Renal cortical epithelial cell (primary cell): ENCODE measurements at places on chromosomes 1 and 21.

- DNase-seq: no peak
Measured at GRCh38 chr1:94250341-94250740, 13.0 kb upstream of the ARHGAP29 start.

DNA sequence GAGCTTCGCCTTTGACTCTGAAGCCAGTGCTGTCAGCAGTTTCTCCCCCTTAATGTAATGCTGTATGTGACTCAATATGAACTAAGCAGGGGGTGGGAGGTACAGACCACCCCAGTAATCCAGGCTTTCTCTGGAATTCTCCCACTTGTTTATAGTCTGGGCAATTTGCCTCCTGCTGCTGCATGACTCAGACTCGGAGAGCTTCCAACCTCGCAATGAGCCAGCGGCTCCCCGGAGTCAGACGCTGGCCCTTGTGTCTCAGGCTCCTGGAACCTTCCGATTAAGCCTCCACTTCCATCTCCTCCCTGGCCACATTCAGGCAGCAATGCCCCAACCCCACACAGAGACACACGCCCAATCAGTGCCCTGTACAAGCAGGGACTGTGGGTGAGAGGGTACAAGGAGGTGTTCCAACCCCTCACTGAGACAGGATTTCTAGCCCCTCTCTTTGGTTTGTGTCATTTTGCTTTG, 471.7 kb upstream of the VAMP3 start:
- peak; percentile 96 for DNase-seq

DNA sequence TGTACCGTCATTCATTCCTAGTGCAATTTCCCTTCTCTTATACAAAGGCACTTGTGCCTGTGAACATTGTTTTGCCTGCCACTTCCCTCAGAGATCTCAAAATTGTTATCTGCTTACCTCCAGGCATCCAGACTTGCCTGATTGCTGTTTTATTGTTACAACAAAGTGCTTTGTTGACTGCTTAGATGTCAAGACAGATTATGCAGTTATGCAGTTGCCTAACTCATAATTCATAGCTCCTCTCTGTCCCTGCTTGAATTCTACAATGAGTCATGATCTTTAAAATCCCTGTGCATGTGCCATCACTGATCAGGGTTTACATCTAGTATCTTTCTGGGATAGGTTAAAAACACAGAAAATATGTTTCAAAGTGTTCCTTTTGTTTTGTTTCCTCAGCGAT, 24.5 kb downstream of the CXADR start:
- no peak for DNase-seq

GRCh38 chr1:214362188-214362882, 81.4 kb downstream of the SMYD2 start:
- DNase-seq: no peak

GRCh38 chr1:239899747-239900146, 191.9 kb upstream of the FMN2 start:
- DNase-seq: peak; percentile 21

DNA sequence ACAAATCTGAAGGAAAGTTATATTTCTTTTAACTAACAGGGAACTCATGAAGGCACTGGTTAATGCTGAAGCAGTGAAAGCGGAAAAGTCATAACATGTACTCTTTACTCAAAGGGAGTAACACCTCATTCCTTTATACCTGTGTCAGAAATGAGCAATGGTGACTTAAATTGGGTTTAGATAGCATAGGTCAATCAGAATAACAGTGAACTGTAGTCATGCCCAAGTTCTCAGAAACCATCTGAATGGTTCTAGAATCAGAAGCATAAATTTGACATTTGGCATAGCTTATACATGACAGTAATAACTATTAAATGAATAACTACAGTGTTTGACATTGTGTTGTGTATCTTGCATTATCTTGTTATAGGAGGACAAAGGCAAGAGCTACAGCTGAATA, 382.0 kb downstream of the NUF2 start:
- no peak for DNase-seq

- DNase-seq: no peak
Measured at GRCh38 chr1:213994888-213995287, 7.1 kb downstream of the PROX1 start.

- DNase-seq: no peak
Measured at GRCh38 chr1:241118049-241118448, 239.0 kb downstream of the RGS7 start.

- peak; percentile 58 for DNase-seq
Measured at GRCh38 chr1:203519053-203519840, 25.3 kb downstream of the OPTC start.

DNA sequence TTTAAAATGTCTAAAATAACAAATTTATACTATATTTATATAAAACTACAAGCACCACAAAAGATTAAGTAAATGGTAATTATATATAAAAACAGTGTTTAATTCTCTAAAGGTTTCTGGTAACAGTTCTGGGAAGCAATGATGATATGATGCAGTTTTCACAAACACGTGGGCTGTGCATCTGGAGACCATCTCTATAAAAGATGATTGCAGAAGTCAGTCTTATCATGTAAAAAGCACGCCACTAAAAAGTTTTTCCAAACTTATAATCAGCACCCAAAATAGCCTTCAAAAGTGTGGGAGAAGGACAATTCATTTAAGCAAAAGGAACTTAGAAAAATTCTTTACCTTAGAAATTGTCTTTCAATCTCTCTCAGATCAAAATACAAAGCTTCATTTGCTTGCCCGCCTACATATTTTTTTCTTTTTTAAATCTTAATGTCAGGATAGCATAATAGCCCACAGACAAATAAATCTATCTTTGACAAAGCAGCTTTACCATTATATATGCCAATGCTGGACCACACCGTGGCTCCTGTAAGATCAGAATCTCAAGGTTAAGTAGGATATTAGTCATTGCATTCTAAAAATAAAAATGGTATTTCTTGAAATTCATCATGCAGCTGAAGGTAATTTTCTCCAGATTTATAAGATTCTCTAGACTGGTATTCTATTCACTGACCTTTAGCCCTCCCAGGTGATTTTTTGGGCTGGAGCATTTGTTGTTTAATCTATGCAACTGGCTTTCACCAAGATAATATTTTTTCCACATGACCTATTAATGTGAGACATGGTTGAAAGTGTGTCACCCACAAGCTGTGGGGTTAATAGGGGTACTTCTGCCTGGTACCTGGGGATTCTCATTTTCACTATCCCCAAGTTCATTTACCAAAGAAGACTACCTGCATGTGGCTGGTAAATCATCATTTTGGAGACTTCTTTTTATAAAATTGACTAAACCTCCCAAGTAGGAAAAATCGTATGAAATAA, 189.6 kb upstream of the ST6GALNAC5 start:
- no peak for DNase-seq

DNA sequence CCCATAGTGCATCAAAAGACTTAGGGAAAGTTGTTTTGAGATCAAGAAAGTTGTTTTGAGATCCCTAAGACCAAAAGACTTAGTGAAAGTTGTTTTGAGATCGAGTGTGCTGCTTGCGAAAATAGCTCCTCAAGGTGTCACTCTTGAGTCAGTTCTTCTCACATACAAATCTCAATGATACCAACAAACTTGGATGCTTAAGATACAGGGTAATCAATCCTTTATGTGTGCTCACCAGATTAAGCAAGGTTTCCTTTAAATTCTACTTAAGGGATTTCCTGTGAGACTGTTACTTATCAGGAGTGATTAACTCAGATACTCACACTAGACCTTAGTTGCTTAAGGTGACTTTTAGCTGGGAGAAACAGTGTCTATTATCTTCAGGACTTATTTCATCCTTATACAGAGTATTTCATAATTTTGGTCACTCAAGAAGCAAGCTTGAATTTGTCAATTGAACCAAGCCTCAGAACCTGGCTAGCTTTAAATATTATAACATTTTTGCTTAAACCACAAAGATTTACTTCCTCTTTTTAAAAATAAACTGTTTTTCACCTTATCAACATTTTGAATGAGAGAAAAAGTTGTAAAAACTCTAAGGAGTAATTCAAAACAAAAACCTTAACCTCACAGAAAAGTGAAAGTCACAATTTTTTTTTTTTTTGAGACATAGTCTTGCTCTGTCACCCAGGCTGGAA, 8.0 kb upstream of the RLF start:
- DNase-seq: peak; percentile 72

DNA sequence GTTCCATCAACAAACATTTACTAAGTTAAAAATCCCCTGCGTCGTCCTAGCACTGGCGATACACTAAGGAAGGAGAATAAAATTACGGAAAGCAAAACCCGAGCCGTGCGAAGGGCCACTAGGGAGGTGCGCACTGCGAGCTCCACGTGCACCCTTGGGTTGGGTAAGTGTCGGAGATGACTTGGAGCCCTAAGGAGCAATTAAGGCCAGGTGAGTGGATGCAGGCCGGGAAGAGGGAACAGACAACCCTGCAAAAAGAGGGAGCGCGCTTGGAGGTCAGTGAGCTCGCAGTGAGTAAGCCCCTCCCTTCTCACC, 704 bp downstream of the WDR4 start:
- DNase-seq: no peak

DNA sequence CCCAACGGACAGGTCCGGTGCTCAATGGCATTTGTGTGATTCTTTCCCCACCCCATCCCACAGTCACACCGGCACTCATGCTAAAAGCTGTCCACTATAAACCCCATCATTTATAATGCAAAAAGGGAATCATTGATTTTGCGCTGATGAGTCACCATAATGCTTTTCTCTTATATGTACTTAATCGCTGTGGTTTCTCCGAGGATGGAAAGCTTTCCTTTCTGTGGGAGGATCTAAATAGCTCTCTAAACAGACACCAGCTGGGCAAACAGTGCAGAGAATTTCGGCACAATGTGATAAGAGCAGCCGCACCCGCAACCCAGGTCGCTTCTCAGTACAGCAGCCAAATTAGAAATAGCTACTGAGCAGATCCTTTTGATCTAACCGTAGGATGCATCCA, 85.6 kb downstream of the SETD4 start:
- DNase-seq: no peak

DNA sequence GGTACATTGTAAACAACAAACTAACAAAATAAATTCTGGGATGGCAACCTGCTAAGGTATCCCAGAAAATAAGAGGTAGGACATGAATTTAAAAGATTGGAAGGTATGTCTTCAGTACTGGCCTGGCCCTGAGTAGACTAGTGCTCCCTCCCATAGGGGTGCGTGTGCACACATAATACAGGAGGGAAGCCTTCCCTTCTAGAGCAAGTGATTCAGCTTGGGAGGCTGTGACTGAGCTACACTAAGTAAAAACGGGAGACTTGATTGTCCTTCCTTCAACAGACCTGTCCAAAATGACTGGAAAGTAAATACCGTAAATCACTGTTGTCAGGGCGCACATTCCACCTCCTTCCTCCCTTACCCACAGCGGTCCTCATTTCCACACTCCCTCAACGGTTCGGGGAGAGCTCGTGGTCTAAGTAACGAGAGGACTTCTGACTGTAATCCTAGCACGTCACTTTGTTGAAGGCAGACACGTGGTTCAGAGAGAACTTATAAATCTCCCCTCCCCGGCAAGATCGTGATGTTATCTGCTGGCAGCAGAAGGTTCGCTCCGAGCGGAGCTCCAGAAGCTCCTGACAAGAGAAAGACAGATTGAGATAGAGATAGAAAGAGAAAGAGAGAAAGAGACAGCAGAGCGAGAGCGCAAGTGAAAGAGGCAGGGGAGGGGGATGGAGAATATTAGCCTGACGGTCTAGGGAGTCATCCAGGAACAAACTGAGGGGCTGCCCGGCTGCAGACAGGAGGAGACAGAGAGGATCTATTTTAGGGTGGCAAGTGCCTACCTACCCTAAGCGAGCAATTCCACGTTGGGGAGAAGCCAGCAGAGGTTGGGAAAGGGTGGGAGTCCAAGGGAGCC, at the start of gene TGFB2:
Gene TGFB2 (plus strand): TSS at position 523 of the 859 bp plus-strand sequence. CDS start 1,366 bp downstream, outside the sequence.
- peak; percentile 91 for DNase-seq

DNA sequence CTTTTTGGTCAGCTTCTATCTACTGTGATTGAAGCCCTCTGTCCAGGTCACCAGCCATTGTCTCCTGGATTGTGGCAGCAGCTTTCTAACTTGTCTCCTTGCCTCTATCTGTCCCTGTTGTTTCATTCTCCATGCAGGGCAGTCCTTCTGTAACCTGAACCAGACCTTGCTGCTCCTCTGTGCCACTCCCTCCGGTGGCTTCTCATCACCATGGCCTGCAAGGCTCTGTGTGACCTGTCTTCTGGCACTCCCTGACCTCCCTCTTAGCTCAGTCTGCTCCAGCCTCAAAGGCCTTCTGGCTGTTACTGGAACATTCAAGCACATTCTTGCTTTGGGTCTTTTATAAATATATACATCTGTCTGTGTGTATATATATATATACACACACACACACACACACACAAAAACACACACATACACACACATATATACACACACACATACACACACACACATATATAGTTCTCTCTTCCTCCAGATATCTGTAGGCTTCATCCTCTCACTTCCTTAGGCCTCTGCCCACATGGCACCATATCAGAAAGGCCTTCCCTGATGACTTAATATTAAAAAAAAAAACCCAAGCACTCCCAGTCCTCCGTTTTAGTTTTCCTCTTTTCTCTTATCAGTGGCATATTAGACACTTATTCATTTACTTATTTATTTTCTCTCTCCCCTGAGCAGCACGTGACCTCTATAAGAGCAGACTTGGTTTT, 21.2 kb upstream of the JUN start:
- DNase-seq: no peak

- peak; percentile 16 for DNase-seq
Measured at GRCh38 chr1:243642936-243643335, 207.1 kb downstream of the AKT3 start.

DNA sequence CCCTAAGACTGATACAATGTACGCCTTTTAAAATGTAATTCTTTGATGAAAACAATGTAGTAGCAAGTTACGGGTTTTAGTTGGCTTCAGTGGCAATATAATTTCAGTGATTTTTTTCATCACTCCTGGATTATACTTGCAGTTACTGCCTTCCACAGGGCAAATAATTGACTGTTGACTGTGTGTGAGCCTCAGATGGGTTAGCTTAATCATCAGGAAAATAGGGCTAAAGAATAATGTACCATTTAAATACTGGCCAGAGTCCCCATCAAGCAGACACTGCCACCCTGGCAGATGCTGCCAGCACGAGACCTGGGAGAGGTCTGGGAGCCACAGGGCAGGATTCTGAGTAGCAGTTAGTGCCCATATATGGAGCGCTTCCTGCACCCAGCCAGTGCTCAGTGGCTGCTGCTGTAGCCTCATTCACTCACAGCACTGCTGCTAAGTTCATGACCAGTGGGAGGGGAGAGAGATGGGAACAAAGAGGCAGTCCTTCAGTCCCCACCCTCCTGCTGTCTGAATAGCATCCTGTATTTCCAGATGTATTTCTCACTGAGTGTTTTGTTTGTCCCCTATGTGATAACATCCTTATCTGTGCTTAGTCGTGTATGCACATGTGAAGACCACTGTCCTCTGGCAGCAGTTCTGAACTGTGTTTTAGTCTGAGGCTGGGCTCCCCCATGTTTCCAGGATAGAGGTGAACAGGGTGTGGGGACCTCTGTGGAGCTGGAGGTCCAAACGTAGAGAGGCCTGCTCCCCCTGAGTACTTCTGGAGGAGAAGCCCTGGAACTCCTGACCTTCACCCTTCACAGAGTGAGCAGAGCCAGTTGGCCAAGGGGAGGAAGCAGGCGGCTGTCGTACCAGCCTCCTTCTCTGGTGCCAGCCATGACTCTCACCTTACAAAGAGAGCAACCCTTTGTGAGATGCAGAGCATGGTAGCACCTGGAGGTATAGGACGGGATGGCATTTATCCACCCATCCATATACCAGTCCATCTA, 80.4 kb downstream of the ADARB1 start:
- peak; percentile 4 for DNase-seq
